ENCODE measurements at places on chromosomes 11 and 22.

- no peak for DNase-seq
Observed at GRCh38 chr11:876545-876944, 33.9 kb downstream of the TSPAN4 start.

DNA sequence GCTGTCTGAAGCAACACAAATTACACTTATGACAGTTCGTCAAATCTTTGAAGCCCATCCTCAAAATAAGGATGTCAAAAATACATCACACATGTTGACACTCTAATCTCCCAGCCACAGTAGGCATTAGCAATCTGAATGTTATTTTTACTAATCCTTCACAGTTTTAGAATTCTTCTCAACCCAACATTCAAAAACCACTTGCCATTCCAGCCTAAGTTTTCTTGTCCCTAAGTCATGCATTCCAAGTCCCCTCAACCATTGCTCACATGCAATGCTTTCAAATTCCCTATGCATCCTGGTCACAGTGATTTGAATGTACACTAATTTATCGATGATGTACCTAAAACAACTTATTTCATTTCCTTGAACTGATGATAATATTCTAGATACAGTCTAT lies 7.5 kb downstream of the BDNF start:
- no peak for DNase-seq

DNA sequence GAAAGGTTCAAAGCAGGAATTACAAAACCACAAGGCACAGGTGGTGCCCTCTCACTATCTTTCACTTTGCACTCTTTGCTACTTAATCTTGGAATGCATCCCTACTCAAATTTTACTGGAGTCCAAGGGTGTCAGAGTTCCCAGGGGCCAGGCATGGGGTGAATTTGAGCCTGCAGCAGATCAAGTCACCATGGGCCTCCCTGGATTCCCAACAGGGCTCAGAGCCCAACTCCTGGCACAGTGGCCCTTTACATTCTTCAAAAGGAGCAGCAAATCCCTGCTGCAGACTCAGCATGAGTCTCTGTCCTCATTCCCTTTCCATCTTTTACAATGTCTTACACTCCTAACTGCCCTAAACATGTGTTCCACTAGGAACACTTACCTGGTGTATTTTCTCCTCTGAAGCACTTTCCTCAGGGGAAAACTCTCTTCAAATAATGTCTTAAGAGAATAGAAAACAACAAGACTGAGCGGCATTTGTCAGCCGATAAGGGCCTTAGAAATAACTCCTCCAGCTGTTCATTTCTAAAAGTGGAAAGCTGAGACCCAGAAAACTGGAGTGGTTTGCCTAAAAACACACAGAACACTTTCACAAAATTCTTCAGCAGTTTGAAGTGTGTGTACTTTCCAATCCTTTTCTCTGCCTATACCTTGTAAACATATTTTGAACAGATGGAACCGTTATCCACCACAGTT lies 596.0 kb downstream of the INSC start:
- no peak for DNase-seq

- peak; percentile 59 for DNase-seq
Observed at GRCh38 chr11:17351510-17352176, at the start of gene NCR3LG1. Gene NCR3LG1 (plus strand): TSS chr11:17351800. CDS start chr11:17351970, 170 bp downstream.

- no peak for DNase-seq
Observed at GRCh38 chr11:33930317-33931021, 38.6 kb upstream of the LMO2 start.

DNA sequence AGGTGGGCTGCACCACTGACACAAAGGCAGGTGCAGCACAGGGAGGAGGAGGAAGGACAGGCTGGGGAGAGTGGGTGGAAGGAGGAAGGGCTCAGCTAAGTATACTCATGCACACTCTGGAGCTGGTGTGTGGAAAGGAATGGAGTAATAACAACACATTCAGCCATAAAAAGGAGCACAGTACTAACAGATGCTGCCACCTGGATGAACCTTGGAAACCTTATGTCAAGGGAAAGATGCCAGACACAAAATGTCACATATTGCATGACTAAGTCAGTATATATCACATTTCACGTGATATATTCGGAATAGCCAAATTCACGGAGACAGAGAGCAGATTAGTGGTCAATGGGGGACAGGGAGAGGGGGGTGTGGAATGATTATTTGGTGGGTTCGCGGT lies 389.6 kb upstream of the SYN3 start:
- no peak for DNase-seq

- DNase-seq, result no peak
Observed at GRCh38 chr11:81033779-81034540, 1593.1 kb upstream of the TENM4 start.

GRCh38 chr11:46918083-46918787 lies at the start of gene LRP4:
Gene LRP4 (minus strand): TSS chr11:46918550. CDS start chr11:46918379, 171 bp downstream.
- DNase-seq, result peak; percentile 8

- DNase-seq, result no peak
Observed at GRCh38 chr11:21110415-21110814, 441.0 kb downstream of the NELL1 start.

DNA sequence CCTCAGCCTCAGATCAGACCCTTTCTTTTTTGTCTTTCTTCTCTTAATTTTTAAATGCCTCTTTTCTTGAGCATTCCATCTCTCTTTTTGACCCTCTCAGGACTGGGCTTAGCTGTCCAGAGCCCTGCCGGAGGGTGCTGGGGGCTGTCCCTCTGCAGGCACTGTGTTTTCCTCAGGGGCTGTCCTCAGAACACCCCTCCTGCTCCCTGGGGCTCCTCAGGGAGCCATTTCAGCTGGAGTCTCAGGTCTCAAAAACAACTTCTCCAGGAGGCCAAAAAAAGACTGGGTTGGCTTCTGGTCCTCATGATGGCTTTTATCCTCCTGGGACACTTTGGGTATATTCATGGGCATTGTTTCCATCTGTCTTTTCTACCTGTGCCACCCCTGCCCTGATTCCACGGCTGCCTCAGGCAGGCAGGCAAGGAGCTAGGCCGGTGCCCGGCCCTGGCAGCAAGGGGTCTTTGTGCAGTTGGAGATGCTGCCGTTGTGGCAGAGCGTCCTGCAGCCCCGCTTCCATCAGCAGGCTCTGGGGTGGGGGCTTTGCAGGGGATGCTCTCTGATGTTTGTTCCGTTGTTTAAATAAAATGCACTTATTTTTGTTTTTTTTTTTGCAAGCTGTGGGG lies 85.1 kb downstream of the CEP164 start:
- DNase-seq, result no peak
